ENCODE measurements at places on chromosomes 7 and 10.

DNA sequence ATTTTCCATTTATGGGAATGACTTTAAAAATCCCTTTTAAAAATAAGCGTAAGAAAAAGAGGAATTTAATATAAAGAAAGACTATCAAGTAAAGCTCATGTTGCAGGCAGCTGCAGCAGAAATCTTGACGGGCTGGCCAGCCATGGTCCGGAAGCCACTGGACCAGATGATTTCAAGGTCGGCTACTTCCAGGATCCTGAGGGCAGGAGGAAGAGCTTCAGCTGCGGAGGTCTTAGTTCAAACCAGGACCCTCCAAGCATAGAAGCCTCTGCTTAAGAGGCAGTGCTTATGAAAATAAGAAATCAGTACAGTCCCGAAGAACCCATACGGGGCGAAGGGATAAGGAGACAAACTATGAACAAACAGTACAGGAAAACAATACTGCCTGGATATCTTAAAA is 220.2 kb upstream of the CELF2 start:
- no peak for DNase-seq

- DNase-seq, result no peak
Observed at GRCh38 chr7:40622941-40623501, 488.2 kb downstream of the SUGCT start.

- no peak for DNase-seq
Observed at GRCh38 chr10:113663142-113663541, 699 bp downstream of the NRAP start.

GRCh38 chr10:72087392-72087968 is 871 bp downstream of the SPOCK2 start:
- peak; percentile 57 for DNase-seq

DNA sequence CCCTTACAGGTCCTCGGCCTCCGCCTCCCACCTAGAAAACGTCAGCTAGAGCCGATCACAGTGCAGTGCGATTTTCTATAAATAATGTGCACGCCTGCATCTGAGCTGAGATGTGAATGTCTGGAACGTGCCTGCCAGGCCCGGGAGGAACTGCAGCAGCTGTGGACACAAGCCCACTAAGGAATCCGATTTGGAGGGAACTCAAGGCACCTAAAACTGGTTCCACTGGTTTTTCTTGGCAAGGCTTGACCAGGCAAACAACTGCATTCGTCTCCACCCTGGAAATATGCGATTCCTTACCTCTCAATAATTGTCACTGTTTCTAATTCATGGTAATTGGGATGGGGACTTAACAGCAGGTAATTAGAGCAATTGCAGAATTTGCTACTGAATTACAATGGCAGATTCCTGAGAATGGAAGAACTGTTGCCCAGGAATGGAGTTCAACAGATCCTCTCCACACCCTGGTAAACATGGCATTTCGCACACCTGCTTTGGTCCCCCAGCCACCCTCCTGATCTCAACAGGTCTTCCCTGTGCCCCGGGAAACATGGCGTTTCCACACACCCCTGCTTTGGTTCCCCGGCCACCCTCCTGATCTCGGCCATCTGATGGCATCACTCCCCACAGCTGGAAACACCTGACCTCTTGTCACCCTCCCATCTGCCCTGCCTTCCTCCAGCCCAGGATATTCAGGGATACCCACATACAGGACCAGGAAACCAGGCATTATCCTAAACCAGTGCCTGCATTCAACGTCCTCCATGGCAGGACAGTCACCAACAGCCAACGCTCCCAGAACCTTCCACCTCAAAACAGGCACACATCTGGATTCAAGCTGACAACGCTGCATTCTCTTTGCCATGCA is 76.0 kb downstream of the DIP2C start:
- no peak for DNase-seq

DNA sequence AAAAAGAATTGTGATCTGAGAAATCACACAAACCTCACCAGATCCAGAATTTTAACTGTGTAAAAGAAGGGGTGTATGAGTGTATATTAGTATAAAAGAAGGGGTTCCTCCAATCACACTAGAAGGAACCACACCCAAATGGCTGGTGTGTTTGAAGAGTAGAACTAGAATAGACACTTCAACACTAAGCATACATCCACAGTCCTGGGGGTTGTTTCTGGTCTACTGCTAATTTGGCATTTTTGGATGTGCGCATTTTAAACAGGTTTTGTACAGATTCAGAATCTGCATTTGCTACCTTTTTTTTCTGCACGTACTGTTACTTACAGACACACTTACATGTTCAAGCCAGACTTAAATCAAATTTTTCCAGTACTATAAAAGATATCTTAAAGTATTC is 64.6 kb downstream of the PDE1C start:
- no peak for DNase-seq
